ENCODE measurements at places on chromosomes 16 and 17.

DNA sequence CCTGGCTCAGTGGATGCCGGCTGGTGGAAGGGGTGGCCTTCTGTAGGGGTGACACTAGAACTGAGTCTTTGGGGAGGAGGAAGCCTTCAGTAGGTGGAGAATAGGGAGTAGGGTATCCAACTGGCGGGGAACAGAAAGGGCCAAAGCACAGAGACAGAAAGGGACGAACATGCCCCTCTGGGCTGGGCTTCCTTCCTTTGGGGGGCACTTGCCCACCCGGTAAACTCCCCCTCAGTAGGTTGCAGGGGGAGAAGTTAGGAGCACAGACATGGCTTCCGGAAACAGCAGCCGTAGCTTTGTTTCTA lies 774 bp downstream of the ENGASE start:
- no peak for DNase-seq

GRCh38 chr17:64061178-64061898 lies 40.9 kb upstream of the ICAM2 start:
- DNase-seq, result no peak

- DNase-seq, result no peak
These were observed 1.5 kb downstream of the ITGAL start for GRCh38 chr16:30474074-30474452.

GRCh38 chr16:642189-643049 lies 791 bp downstream of the MCRIP2 start:
- DNase-seq, result no peak

GRCh38 chr17:72393553-72393952 lies 272.7 kb downstream of the SOX9 start:
- DNase-seq, result no peak

GRCh38 chr17:63338272-63338671 lies 107.8 kb downstream of the CYB561 start:
- no peak for DNase-seq

- peak; percentile 53 for DNase-seq
These were observed 2.1 kb downstream of the RHBDL1 start for GRCh38 chr16:677316-678190.

- DNase-seq, result no peak
These were observed 10.4 kb upstream of the NLRC3 start for GRCh38 chr16:3587547-3588110.

DNA sequence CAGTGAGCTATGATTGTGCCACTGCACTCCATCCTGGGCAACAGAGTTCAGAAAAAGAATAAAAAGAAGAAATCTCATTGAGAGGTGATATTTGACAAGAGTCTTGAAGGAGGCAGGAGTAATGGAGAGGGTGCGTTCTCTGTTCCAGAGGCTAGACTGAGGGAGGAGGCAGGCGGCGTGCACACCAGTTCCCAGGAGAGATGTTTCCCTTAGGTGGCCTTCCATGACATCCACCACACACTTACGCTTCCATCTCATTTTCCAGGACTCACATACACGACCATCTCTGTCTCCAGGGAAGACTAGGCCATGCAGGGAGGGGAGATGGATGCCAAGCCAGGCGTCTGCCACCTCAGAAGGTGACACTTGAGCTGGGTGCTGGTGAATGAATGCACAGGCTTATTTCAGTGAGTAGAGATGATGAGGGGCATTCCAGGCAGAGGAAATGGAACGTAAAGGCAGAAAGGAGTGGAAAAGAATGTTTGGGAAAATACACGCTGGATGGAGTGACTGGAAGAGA lies 25.3 kb upstream of the N4BP1 start:
- DNase-seq, result no peak

DNA sequence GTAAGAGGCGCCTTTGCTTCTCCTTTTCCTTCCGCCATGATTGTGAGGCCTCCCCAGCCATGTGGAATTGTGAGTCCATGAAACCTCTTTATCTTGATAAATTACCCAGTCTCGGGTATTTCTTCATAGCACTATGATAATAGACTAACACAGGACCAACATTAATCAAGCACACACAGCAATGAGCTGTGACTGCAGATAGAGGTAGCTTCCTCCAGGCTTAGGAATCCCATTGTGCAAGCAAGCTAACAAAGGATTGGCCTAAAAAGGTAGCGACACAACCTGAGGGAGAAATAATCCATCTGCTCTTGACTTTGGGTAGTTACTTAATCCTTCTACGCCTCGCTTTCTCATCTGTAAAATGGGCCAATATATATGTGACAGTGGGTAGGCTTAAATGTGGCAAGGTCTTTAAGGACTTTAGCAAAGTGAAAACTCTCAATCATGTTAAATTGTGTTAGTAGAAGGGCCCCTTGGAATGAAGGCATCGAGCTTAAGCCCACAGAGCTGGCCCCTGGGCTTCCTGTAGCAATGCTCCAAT lies 393.6 kb downstream of the SOX9 start:
- DNase-seq, result no peak

- DNase-seq, result no peak
These were observed 2.2 kb downstream of the ETV4 start for GRCh38 chr17:43543771-43544575.

DNA sequence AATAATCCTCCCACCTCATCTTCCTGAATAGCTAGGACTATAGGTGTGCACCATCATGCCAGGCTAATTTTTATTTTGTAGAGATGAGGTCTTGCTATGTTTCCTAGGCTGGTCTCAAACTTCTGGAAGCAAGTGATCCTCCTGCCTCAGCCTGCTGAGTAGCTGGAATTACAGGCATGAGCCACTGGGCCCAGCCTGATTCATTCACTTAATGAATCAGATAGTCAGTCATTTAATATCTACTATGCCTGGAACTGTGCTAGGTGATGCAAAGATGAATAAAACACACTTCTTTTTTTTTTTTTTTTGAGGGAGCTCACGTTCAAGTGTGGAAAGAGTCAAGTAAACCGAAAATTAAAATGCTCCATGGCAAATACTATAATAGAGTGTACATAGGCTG lies 39.4 kb downstream of the EFCAB13 start:
- DNase-seq, result no peak

All from NCI-H2171 (cell line).